K562 (cell line): ENCODE measurements at places on chromosomes 16 and 17. TPM values are rescaled to one million over a fixed set of nuclear protein-coding genes. Genes with fewer than 3 reads are reported as not detected.

GRCh38 chr16:66512272-66513110 is 37.4 kb downstream of the TK2 start:
- DNase-seq = no peak

DNA sequence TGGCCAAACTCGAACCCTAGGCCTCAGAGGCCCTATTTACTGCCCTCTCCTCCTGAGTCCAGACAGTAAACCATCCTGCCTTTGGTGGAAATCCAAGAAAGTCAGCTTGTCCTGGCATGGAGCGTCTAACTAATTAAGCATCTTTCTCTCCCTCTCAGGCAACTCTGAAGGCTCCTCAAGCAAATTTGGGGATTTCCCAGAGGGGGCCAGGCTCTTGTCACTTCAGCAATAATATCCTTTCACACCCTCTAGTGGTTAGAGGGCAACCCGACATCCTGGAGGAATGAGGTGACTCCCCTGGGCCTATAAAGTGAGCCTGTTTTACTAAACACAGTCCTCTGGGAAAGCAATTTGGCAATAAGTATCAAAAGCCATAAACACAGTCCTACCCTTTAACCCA is 60.4 kb downstream of the NOG start:
- DNase-seq = peak; percentile 16

DNA sequence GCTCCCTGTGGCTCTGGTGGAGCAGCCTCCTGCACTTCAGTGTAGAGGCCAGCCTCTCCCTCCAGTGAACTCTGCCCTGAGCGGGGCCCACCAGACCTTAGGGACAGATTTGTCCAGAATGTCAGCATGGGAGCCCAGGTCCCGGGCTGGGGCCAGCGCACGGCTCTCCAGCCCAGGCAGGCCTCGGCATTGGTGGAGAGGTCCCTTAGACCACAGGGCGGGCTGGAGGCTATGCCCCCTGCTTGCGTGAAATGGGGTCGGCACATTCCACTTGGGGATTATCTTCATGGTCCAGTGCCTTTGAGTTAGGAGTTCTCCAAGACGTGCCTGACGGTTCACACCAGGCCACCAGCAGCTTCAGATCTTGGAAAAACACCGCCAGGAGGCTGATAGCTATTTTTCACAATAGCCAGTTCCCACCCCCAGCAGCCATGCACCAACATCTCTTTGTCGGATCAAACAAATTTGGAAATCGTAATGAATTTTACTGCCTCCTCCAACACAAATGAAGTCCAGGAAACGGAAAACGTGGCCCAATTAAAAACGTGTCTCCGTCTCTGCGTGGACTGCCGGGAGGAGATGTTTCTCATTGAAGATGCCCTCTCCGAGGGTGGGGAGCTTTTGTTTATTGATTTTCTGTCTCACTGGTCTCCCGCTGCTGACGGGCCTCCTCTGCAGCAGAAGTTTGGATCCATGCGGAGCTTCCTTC is 110.0 kb upstream of the CIBAR2 start:
- DNase-seq = no peak

DNA sequence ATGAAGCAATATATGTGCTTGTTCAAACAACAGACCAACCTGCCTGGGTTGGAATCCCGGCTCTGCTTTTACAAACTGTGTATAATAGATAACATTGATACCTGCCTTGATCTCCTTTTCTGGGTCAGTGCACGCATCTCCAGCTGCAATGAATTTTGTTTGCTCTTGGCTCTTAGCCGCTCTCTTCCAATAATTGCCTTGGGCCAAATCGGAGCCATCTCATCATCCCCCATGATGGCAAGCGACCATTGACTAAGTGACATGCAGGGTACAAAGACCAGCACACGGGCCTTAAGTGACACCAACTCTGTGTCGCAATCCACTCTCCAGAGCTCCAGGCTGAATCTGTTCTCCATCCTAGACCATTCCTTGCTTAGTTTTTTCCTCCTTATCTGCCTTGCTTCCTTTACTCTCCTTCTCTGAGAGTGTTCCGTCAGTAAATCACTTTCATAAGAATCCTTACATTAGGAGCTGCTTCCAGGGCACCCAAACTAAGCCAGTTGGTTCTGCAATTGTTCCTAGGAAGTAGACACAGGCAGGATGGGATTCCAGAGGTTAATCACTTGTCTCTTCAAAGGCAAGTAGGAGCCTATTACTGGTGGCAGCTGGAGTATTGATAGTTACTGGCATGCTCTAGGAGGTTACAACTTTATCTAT is 134.2 kb downstream of the ABCA8 start:
- DNase-seq = no peak

DNA sequence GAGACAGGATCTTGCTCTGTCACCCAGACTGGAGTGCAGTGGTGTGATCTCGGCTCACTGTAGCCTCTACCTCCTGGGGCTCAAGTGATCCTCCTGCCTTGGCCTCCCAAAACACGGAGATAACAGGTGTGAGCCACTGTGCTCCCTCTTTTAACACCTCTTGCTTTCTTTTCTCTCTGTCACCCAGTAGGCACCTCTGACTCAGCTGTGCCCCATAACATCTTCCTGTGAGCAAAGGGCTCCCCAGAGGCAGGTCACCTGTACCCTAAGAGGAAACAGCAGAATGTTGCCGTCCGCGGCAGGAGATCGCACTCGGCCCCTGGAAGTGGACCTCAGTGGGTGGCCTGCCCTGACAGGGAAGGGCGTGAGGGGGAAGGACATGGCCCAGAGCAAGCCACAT is 918 bp upstream of the NLRC3 start:
- DNase-seq = no peak

DNA sequence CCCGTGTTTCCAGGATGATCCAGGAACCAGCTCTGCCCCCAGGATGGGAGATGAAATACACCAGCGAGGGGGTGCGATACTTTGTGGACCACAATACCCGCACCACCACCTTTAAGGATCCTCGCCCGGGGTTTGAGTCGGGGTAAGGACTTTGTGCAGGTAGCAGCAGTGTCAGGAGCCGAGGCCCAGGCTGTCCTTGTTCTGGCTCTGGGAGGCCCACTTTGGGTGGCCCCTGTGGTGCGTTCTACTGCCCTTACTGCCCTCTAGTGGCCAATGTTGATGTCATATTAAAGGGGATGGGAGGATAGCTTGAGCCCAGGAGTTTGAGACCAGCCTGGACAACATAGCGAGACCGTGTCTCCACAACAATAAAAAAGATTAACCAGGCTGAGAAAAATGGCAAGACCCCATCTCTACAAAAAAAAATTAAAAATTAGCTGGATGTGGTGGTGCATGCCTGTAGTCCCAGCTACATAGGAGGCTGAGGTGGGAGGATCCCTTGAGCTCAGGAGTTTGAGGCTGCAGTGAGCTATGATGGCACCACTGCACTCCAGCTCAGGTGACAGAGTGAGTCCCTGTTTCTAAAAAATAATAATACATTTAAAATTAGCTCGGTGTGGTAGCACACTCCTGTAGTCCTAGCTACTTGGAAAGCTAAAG is 20.9 kb upstream of the CLEC18A start:
- peak; percentile 81 for DNase-seq

DNA sequence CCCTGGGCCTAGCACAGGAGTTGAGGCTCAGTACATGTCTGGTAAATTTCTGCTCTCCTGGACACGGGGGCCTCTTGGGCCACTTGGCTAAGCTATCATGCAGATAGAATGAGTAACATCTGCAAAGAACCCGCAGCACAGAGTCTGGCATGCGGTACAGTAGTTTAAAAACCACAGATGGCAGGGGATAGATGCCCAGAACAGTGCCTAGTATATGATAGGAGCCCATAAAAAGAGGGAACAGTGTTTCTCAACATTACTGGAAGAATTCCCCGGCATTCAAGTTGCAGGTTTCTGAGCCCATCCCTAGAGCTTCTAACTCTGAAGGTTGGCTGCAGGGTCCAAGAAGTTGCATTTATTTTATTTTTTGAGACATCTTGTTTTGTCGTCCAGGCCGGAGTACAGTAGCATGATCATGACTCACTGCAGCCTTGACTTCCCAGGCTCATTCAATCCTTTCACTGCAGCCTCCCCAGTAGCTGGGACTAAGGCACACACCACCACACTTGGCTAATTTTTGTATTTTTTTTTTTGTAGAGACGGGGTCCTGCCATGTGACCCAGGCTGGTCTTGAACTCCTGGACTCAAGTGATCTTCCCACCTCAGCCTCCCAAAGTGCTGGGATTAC is 5.8 kb downstream of the CDIPT start:
- no peak for DNase-seq

GRCh38 chr17:42900460-42901331 is at the start of gene G6PC1:
Gene G6PC1, plus strand, starts transcription at chr17:42900799. Its CDS starts 78 bp downstream, at chr17:42900877.
- DNase-seq = no peak

GRCh38 chr17:44628243-44629188 is 27.8 kb upstream of the MEIOC start:
- no peak for DNase-seq

GRCh38 chr16:88882358-88883030 is 16.0 kb upstream of the PABPN1L start:
- DNase-seq = peak; percentile 77

GRCh38 chr17:53135969-53136368 is 686.8 kb upstream of the KIF2B start:
- no peak for DNase-seq

GRCh38 chr17:57259817-57260216 is 3.5 kb downstream of the MSI2 start:
- no peak for DNase-seq

DNA sequence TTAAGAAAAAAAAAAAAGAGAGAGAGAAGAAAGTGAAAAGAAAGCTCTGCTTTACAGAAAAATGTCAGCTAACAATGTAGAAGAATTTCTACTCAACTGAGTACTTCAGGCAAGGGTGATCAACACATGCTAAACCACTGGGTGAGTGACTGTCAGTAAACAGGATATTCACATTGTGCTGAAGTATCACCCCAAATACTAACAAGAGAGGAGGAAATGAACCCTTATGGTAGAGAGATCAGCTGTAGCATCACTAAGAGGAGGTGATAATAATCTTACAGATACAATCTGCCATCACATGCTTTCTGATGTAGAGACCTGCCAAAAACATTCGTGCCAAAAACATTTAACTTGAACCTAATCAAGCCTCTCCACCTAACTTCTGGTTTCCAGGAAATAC is 30.7 kb upstream of the ICAM2 start:
- no peak for DNase-seq

The NEUROD2 gene
- polyA plus RNA-seq = not detected in 2 replicates

The TBC1D3H gene
- not detected in 2 replicates for polyA plus RNA-seq

The CES3 gene
- polyA plus RNA-seq = 1.3 and 3.1 TPM in 2 replicates

The HS3ST4 gene
- polyA plus RNA-seq = not detected in 2 replicates

The TMEM97 gene
- polyA plus RNA-seq = 34.6 and 44.9 TPM in 2 replicates

The MT1F gene
- 0.23 TPM in 1 of 2 replicates, not detected in the other for polyA plus RNA-seq

The SYCE1L gene
- polyA plus RNA-seq = 1.3 and 1.4 TPM in 2 replicates

The AMFR gene
- 43.8 and 50.9 TPM in 2 replicates for polyA plus RNA-seq
